ENCODE measurements at places on chromosomes 16 and 17.

- no peak for DNase-seq
Measured at GRCh38 chr16:88533932-88534637, 36.1 kb upstream of the ZC3H18 start.

GRCh38 chr17:82097184-82097918 lies 685 bp downstream of the FASN start:
- no peak for DNase-seq

- DNase-seq, result no peak
Measured at GRCh38 chr16:17222871-17223401, 247.8 kb downstream of the XYLT1 start.

DNA sequence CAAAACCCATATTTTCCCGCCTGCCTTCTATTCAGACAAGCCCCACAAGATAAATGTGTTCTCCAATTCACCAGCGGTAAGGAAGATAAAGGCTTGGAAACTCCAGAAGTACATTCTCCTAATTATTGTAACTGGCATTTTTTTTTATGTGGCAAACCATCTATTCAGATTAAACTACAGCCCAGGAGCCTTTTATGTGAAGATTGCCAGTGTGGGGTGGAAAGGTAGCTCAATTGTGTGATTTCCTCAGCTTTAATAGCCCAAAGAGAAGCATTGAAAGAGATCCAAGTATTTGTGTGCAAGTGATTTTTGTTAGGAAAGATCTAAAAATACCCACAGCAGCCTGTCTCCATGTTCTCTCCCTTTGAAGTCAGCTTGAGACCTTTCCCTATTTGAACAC lies 451.4 kb upstream of the CCL2 start:
- no peak for DNase-seq

- no peak for DNase-seq
Measured at GRCh38 chr16:71552698-71553503, 24.0 kb downstream of the TAT start.
